Bone marrow (tissue), 2 donors: ENCODE measurements at places on chromosomes 16 and 17.

GRCh38 chr17:58091024-58091567 lies 7.9 kb downstream of the DYNLL2 start:
- DNase-seq, result no peak

DNA sequence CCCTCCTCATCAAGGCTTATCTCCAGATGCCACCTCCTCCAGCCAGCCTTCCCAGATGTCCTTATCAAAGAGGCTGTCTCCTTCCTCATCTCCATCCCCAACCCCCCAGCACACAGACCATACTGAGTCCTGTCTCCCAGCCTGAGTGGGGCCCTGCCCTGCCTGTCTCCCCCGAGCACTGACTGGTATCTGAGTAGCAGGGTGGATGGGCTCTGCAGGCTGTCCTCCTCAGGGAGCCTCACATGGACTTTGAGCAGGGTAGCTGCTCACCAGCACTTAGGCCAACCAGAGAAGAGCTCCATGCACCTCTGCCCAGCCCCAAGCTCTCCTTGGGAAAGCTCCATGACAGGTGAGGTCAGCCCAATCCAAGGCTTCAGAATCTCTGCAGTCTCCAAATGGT lies 20.0 kb upstream of the ITGA3 start:
- no peak for DNase-seq

GRCh38 chr17:82065638-82066303 lies at the start of gene DUS1L:
TSS of gene DUS1L (minus strand) at chr17:82065804. CDS start at chr17:82065059, 745 bp downstream.
- peak; percentile 44 for DNase-seq

GRCh38 chr16:1537138-1537577 lies 3.7 kb downstream of the TMEM204 start:
- DNase-seq, result no peak

GRCh38 chr17:39014795-39015545 lies 47.8 kb upstream of the FBXO47 start:
- no peak for DNase-seq

GRCh38 chr16:79296491-79296890 lies 304.0 kb downstream of the MAF start:
- DNase-seq, result no peak

DNA sequence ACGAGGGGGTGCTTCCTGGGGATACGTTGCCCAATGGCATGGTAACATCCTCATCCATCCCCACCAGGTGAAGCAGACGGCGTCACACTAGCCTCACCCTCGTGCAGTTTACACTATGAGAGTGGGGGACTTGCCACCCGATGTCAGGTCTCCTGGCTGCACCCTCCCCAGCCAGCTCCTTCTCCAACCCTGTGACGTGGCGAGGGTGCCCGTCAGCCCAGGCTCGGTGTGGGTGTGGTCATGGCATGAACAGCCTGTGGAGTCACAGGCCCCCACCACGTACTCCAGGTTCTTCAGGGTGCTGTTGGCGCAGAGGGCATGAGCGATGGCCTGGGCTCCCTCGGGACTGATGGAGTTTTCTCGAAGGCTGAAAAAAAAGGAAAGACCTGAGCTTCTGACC lies 28.3 kb downstream of the NLRC3 start:
- DNase-seq, result no peak

DNA sequence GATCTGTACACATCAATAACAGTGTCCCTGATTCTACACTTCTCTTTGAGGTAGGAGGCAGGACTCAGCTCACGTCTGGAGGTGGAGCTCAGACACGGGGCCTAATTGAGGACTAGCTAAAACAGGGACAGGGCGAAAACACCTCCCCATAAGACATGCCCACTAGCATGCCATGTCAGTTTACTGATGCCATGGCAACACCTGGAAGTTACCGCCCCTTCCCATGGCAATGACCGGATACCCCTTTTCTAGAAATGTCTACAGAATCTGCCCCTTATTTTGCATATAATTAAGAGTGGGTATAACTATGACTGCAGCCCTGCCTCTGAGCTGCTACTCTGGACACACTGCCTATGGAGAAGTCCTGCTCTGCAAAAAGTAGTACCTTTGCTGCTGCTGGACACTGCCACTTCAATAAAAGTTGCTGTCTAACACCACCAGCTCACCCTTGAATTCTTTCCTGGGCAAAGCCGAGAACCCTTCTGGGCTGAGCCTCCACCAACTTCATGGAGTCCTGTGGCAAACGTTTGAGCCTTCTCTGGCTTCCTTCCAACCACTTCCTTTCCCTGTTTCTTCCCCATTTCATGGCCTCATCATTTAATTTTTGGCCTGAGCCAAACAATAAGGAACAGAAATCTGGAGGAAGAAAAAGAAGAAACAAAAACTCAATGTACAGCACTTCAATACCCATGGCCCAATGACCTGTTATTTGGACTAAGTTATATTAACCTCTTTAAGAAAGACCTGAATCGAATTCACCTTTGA lies 21.0 kb downstream of the PHB1 start:
- no peak for DNase-seq
